ENCODE measurements at places on chromosomes 13 and 19.
A peak's percentile ranks its signal among the peaks of the same experiment; 100 is the strongest.

- no peak for DNase-seq
Measured at GRCh38 chr13:25352806-25353205, 19.0 kb upstream of the ATP8A2 start.

- no peak for DNase-seq
Measured at GRCh38 chr13:43267916-43268315, 244.5 kb downstream of the DNAJC15 start.

- DNase-seq = no peak
Measured at GRCh38 chr13:61013796-61014195, 401.9 kb downstream of the PCDH20 start.

DNA sequence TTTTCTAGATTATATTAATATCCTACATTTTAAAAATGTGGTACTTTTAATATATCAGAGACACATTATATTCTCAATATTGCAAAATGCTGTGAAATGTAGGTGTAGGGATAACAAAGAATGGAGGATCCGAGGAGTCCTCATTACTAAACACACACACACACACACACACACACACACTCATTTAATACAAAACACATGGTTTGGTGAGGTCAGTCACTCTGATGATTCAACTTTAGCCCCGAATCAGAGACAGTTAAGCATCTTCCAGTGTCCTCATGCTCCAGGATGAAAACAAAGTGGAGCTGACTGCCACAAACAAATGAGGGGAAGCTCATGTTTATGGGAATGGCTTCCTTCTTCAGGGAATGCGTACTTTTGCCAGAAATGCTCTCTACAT lies 147.5 kb downstream of the CYSLTR2 start:
- DNase-seq = no peak

DNA sequence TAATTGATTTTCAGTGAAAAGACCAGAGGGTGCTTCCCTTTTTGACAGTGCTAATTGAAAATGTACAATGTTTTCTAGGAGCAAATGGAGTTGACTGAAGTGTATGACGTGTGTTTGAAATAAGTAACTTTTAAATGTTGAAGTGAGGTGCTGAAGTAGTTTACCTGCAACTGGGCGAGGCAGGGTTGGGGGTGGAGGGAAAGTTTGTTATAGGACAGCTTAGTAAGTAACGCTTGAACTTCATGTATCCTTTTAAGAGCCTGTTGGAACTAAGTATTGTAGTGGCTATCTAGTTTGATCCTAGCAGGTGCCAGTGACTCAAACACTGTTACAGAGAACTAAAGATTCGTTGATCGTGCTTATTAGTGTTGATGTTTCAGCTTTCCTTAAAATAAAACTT lies 5.9 kb downstream of the SLAIN1 start:
- DNase-seq = no peak

GRCh38 chr13:95121516-95121915 lies 179.7 kb downstream of the ABCC4 start:
- DNase-seq = no peak

DNA sequence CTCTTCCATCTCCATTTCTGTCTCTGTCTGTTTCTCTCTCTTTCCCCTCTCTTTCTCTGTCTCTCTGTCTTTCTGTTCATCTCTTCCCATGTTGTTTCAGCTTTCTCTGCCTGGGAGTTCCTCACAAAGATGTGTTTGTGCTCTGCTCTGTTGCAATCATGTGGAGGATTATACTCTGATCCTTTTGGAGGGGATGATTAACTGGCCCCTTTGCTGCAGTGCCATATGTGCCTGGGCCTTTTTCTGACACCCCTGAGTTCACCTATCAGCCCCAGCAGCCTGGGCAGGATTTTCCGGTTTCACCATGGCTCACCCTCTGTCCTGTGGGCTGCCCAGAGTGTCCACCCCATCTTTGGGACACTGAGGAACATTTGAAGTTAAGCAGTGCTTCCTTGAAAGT lies 9.0 kb upstream of the TEX26 start:
- DNase-seq = no peak

- DNase-seq = no peak
Measured at GRCh38 chr19:56601375-56601774, 6.3 kb downstream of the ZNF71 start.

- DNase-seq = no peak
Measured at GRCh38 chr19:5821521-5822180, 16.8 kb downstream of the NRTN start.

- no peak for DNase-seq
Measured at GRCh38 chr19:2800506-2800905, 15.2 kb downstream of the THOP1 start.

GRCh38 chr13:105290596-105290995 lies 1244.9 kb downstream of the EFNB2 start:
- DNase-seq = no peak

DNA sequence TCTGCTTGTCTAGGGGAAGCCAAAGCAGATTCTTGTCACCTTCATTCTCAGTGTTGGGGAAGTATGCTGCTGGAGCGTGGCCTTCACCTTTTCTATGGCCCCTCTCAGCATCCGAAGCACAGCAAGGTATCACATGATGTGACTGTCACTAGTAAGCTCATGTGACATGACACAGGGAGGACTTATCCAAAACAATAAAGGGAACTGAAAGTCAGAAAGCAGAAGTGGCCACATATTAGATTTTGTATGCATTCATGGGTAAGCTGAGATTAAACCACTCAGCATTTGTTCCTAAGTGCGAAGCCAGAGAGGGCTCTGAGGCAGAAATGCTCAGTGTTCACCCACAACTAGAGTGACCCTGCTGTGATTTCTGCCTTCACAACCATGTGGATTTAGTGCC lies 72.8 kb upstream of the PCDH8 start:
- DNase-seq = peak; percentile 84

- DNase-seq = no peak
Measured at GRCh38 chr19:44972802-44973201, 17.6 kb downstream of the CLPTM1 start.

GRCh38 chr19:29845574-29846176 lies 33.9 kb downstream of the CCNE1 start:
- peak; percentile 48 for DNase-seq

DNA sequence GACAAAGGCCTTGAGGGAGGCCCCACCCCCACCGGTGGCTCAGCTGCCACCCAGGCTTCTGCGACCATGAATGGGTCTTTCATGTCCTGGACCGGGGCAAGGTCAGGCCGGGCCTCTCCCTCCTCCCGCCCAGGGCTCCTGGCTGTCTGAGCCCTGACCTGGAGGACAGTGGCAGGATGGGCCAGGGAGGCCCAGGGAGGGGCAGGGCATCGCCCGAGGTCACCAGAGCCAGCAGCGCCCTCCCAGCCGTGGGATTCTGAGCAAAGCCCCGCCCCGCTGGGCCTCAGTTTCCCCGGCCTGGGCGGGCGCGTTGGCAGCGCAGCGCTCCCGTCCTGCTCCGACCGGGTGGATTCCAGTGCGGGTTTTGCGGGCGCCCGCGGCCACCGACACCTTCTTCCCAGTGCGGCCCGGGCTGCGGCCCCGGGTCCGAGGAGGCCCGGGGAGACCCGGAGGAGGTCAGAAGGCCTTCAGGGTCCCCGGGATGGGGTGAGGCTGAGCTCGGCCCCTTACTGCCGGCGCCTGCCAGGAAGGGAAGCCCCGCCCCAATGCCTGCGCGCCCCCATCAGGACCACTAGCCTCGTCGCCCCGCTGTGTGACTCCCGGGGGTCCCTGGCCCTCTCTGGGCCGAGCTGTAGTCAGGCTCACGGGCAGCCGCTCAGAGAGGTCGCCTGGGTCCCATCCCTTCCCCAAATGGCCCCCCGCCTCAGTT lies 24.6 kb upstream of the SEMA6B start:
- DNase-seq = no peak

GRCh38 chr19:30453743-30454142 lies 81.6 kb downstream of the ZNF536 start:
- no peak for DNase-seq

DNA sequence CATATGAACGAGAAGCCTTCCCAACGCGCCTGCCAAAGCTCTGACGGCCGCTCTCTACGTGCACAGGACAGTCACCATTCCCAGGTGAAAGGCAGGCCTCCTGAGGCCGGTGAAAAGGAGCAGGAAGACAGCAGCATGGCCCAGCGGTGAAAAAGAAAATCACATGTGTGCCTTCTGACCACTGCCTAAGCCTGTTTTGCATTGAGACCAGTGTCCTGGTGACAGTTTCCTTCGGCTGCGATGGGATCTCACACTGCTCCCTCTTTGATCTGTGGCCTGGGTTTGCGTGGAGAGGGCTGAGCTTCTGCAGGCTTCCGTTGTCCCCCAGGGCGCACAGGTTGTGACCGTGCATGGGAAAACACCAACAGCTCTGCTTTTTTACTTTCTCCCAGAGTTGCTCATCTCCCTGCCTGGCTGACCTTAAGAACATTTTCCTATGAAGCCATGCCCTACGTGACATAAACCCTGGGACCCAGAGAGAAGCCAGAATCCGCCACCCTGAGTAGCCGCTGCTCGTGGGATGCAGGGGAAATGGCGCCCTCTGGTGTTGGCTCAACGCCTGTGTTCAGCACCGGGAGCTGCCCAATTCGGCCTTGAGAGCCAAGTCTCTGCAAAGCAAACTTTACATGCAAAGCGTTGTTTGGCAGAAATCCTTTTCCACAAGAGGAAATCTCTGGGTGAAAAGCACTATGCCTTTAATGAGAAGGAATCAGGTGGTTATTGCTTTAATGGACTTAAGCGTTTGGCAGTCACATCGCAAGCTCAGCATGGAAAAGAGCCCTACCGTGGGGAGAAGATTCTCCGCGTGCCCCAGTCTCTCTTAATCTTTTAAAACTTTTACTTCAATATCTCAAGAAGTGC lies 112.2 kb upstream of the GPR12 start:
- DNase-seq = peak; percentile 17

DNA sequence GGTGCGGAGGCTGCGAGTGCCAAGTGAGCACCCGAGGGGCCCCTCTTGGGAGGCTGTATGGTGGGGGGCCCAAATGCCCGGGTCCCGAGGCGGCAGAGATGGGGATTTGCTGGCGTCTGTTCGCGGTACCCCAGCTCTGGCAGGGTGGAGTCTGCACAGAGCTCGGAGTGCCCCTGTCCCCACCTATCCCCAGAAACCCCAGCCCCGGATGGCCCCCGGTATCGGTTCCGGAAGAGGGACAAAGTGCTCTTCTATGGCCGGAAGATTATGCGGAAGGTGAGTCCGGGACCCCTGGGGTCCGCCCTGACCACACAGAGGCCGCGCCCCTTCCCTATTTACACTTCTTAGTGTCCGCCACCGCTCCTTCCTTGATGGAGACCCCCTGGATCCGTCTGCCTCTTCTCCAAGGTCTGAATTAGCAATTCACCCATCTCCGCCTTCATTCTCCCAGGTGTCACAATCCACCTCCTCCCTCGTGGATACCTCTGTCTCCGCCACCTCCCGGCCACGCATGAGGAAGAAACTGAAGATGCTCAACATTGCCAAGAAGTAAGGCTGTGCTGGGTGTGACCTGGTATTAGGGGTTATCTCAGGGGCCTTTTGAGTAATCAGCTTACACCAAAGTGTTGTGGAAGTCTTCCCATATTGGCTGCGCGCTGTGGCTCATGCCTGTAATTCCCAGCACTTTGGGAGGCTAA lies 630 bp downstream of the PNPLA6 start:
- DNase-seq = no peak

- DNase-seq = peak; percentile 25
Measured at GRCh38 chr13:44758630-44759383, 182.7 kb upstream of the TSC22D1 start.

DNA sequence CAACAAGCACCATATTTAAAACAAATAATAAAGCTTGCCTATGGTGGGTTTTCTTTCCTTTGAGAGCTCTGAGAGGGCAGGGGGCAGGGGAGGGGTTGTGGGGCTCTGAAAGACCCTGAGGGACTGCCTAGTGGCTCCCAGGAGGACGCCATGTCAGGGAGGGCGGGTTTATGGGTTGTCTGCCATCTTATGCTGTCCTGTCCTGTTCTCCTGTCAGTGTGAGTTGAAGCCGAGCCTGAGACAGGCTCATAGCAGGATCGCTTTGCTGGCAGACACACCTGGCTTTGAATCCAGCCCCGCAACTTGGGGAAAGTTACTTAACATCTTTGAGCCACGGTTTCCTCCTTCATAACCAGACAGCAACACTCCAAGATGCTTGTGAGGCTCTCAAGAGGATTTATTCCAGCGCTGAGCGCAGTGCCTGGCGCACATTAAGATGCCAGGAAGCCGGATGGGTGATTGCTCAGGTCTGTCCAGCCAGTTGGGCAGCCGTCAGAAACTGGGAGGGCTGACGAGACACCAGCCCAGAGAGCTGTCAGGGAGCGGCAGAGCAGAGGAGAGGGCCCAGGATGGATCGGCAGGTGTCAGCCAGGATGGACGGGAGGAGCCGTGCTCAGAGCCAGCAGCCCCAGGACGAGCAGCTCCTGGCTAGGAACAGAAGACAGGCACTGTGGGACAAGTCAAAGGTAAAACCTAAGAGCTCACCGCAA lies 36.8 kb upstream of the C1QTNF9 start:
- DNase-seq = no peak

- no peak for DNase-seq
Measured at GRCh38 chr13:67971291-67971690, 741.2 kb upstream of the PCDH9 start.

DNA sequence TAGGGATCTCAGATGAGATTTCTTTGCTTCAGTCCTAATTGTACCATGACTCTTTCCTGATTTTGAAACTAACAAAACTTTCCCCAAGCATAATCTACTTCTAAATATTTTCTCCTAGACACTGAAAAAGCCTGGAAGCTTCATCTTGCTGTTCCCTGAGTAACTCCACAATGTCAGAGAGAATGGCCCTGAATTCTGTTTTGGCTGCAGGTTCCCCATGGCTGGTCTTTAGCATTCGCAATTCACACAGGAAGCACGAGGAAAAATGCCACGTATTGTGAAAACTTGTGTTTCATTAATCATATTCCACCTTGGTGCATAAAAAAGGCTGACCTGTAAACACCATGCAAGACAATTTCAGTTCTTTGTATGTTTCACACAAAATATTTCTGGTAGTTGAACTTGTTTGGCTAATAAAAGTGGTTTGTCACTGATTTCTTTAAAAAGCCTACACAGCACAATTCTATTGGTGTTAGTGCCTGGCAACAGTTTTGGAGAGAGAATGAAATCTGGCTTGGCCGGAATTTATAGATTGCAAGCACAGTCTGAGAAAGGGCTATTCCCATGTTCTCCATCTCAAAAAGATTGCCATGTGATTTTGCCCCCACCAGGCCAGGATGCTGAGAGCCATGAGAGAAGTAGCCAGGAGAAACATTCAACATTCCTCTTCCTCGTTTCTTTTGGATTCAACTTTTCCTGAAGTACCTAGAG lies 367.1 kb downstream of the NDFIP2 start:
- no peak for DNase-seq

GRCh38 chr19:1090731-1091543 lies 4.2 kb downstream of the POLR2E start:
- no peak for DNase-seq

DNA sequence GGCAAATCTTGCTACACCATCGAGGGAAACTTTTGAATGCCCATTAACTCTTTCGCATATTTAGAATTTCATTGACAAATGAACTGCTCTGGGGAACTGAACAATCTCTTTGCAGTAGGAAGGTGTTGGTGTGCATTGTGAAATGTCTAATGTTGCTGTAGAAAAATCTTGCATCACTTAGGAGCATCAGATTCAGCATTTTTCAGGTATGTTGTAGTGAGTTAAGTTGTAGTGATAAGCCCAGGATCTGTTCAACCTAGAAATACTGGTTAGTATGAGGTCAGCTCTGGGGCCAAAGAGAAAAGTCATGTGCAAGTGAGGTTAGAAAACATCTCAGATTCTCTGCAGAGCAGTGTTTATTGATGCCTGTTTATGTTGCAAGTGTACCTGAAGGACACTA lies 4.1 kb downstream of the FRY start:
- DNase-seq = no peak

GRCh38 chr19:58515259-58515658 lies 3.5 kb upstream of the SLC27A5 start:
- no peak for DNase-seq

Data from inflammatory macrophage treated with lipopolysaccharide for 4 hours (primary cell).